ENCODE measurements at places on chromosomes 6 and 20.

- DNase-seq: no peak
Measured at GRCh38 chr20:63702751-63703470, 4.9 kb downstream of the ARFRP1 start.

GRCh38 chr6:133085471-133085870 lies 155.7 kb upstream of the EYA4 start:
- DNase-seq: no peak

DNA sequence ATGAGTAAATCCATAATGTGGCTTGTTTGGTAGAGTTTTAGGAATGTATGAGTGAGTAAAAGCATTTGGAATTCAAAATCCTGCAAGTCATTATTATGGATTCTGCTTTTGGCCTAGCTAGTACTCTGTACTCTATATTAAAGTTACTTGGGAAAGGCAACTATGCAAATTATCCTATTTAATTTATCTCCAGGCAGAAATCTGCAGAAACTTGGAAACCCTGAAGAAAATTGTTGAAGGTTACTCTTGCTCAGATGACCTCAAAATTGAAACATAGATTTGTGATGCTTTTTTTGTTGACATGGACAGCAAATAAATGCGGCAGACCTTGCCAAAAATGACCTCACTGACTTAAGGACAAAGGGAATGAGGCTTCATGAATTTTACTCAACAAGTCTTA lies 477.1 kb upstream of the EYS start:
- DNase-seq: no peak

- DNase-seq: no peak
Measured at GRCh38 chr6:105357165-105357564, 45.7 kb downstream of the PREP start.

DNA sequence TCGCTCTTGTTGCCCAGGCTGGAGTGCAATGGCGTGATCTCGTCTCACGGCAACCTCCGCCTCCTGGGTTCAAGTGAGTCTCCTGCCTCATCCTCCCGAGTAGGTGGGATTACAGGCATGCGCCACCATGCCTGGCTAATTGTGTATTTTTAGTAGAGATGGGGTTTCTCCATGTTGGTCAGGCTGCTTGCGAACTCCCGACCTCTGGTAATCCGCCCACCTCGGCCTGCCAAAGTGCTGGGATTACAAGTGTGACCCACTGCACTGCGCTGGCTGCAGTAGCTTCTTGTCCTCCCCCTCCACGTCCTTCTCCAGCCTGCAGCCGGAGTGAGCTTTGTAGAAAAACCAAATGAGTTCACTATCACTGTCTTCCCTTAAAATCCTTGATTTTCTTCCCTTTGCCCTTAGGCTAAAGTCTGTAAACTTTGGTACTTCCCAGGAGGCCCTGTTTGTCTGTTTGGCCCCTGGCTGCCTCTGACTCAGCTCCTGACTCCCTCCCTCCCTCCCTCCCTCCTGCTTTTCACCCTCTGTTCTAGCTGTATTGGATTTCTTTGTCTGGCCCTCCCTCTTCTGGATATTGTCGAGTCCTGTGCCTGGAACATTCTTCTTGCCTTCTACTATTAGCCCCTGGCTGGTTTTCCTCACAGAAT lies 12.9 kb downstream of the PARD6B start:
- DNase-seq: no peak

All from germinal center (tissue), 1 donor.